ENCODE measurements at places on chromosomes 12 and 14.

DNA sequence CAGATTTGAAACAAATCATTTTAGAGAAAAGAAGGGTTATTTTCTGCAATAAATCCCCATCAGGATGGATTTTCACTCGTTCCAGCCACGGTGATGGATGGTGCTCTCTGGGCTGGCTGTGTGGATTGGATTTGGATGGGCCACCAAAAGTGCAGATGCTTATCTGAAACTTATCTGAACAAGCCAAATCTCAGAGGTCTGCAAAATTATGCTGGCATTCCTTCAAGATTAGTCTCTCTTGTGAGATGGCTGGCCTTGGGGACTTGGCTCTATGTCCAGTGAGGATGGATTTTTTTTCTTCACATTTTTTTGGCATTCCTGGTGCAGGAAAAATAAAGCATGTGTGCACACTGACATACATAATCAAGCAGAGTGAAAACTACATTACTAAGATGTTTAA is 341.9 kb downstream of the GXYLT1 start:
- DNase-seq: no peak

DNA sequence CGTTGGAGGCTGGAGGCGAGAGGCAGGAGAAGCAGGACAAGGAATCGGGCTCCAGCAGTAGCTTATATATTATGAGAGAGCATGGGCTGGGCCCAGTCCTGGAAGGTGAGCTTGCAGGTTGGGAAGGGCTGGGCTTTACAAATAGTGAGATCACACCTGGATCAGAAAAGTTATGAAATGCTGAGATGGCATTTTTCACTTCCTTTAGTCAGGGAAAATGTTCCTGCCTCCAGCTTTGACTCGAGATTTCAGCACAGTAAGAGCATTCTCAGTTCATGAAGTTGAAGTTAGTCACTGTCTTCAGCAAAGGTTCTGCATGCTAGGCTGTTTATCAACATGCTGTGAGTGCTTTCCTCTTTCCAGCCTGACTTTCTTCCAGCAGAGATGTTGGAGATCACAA is at the start of gene KRT6C:
KRT6C (minus strand) TSS at position 38 of the 400 bp plus-strand sequence. CDS start 68 bp downstream, outside the sequence.
- no peak for DNase-seq

DNA sequence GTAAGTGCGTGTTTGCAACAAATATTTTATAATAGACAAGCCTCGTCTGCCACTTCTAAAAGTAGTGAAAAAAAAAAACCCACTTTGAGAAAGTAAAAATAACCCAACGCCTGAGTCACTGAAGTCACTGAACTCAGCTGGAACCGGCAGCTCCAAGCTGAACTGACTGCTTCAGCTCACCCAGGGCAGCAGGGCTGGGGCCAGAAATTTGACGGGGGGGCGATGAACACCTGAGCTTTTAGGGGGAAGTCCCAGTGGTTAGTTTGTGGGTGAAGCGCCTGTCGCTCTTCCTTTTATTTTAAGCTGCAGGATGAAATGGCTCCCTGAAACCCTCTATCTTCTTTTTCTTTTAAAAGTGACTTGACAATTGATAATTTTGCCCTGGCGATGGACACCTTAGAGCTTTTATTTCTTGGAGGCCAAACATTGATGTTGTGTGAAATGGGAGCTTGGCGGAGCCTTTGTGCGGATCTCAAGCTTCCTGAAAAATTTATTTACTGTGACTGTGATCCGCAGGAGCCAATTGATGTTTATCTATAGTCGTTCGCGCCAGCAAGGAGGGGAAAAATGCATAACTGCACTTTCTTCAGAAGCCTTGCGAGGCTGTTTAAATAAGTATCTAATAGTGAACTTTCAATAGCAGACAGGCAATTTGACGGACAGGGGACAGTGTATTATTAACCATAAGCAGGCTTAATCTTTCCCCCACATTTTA is 173.2 kb upstream of the MYL2 start:
- no peak for DNase-seq

DNA sequence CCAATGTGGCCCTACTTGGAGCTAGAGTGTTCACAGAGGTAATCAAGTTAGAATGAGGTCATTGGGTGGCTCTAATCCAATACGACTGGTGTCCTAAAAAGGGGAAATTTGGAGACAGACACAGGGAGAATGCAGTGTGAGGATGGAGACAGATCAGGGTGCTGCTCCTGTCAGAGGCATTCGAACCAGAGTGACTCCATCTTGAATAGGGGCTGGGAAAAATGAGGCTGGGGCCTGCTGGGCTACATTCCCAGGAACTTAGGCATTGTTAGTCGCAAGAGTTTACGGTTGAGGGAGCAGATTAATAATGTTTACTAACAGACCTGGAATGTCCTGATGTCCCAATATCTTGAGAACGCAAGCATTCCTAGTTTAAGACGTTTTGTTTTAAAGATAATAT is 20.2 kb downstream of the TNFAIP2 start:
- DNase-seq: peak; percentile 35

DNA sequence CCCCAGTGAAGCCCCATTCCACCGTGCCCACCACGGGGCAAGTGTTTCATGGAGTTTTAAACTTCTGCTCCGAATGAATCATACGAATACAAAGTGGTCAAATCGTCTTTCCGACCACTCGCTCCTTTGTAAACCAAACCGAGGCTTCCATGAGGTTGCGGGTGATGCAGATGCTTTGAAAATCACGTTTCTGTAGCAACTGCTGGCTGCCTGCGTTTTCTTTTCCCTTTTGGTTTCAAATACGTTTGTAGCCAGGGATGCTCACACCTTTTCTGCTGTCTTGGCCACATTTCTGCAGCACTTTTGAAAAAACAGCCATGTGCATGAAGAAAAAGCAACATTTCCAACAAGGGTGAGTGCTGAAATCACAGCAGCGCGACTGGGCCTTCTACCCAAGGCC is 33.7 kb downstream of the RFLNA start:
- DNase-seq: no peak

DNA sequence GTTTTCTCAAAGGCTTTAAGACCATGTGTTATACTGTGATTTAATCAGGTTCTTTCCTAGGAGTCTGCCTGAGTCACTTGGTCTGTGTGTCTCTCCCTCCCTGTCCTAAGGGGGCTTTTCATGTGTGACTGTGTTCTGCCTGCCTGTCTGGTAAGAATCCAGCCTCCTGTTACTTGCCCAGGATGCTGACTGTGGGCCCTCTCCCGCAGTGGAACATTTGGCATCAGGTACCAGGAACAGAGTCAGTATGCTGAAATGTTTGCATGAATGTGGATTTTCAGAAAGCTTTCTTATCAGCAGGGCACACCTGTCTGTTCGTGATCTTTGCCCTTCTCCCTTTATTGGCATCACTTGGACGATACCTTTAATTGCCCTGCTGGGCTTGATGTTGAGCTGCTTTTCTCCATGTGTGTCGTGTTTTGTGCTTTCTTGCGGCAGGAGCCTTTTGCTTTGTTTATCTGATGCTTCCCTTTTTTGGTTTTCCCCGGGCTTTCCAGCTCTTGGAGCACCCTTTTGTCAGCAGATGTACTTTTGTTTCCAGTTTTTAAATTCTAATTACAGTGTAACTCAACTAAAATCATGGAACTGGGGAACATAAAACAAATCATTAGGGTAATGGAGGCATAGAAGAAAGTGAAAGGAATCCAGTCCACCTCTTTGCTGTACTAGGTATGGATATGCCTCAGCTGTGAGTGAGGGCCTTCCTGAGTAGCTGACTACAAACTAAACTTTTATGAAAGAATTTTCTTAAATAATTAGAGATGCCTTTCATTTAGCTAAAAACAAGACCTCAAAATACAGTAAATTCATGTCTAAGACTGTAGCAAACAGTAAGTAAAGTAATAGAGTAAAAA is 72.5 kb downstream of the TRAF3 start:
- DNase-seq: no peak

DNA sequence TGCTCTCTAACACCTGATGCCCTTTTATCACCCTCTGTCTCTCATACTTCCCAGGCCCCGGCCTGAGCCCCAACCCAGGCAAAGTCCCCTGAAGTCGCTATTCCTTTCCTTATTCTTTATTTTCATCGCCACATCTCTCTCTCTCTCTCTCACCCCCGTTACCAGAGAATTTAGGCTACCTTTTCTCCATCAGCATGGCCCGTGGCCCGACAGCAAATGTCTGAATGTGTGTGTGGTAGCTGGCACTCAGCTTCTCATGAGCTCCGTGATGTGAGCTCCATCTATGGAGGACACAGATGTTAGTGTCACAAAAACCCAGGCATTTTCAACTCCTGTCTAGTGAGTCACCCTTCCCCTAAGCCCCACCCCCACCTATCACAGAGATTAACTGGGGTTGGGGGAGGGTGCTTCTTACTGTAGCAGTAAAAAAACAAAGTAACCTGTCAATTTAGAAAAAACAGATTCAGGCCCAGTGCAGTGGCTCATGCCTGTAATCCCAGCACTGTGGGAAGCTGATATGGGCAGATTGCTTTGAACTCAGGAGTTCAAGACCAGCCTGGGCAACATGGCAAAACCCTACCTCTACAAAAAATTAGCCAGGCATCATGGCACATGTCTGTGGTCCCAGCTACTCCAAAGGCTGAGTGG is 53.8 kb downstream of the VCPKMT start:
- peak; percentile 61 for DNase-seq

DNA sequence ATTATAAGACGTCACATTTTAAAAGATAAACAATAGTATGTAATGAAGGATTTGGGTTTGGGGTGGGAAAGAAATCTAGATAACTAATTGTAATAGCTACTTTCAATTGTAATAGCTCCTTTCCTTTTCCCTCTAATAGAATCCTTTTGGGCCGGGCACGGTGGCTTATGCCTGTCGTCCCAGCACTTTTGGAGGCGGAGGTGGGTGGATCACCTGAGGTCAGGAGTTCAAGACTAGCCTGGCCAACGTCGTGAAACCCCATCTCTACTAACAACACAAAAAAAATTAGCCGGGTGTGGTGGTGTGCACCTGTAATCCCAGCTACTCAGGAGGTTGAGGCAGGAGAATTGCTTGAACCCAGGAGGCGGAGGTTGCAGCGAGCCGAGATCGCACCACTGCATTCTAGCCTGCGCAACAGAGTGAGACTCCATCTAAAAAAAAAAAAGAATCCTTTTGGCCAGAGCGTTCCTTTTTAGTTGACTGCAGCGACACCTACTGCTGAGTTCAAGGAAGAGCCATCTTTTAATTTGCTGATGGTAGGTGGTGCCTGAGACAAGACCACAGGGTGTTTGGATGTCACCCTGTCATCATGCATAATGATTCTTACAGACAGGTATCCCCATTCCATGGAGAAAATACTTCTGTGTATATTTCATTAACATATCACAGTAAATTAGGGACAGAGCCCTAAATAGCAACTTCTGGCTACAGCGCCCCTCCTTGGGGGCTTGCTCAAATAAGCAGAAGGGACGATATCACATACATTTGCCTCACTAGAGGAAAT is 79.5 kb downstream of the ARMH4 start:
- peak; percentile 50 for DNase-seq

DNA sequence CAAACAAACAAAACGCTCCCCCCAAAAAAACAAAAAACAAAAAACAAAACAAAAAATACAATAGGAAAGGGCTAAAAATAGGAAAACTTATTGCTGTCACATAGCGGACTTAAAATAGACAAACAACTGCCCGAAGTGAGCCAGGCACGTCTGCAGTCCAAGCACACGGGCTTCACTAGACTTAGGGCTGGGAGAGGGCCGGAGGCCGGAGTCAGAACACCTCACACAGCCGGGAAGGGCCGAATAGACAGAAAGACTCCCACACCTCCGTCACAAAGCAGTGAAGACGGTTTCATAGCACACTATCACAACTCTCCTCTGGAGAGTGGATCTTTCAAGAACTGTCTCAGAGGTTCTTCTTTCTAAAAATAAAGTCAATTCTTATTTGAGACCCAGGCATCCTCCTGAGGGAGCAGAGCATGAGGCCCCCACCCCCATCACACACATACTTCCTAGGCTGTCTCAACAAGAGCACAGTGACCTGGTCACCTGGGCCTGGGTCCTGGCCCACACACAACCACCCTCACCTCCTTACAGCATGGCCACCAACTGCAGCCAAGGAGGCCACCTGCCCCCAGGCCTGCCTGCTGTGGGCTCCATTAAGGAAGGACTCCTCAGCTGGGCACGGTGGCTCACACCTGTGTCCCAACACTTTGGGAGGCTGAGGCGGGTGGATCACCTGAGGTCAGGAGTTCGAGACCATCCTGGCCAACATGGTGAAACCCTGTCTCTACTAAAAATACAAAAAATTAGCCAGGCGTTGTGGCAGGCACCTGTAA is 6.7 kb downstream of the BAG5 start:
- no peak for DNase-seq

DNA sequence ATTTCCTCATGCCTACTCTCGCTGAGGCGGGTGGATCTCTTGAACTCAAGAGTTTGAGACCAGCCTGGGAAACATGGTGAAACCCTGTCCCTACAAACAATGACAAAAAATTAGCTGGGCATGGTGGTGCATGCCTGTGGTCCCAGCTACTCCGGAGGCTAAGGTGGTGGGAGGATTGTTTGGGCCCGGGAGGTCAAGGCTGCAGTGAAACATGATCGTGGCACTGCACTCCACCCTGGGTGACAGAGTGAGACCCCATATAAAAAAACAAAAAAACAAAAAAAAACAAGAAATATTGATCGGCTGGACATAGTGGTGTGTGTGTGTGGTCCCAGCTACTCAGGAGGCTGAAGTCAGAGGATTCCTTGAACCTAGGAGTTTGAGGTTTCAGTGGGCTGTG is 9.2 kb downstream of the MOAP1 start:
- no peak for DNase-seq

- DNase-seq: no peak
Measured at GRCh38 chr12:106227641-106228319, 20.0 kb downstream of the CKAP4 start.

DNA sequence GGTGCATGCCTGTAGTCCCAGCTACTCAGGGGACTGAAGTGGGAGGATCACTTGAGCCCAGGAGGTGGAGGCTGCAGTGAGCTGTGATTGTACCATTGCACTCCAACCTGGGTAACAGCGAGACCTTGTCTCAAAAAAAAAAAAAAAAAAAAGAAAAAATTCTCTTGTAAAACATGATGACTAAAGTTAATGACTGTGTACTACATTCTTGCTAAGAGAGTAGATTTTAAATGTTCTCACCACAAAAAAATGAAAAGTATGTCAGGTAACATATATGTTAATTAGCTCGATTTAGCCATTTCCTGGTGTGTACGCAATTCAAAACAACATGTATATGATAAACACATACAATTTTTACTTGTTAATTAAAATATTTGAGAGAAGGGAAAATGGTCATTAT is 480.7 kb upstream of the RGS6 start:
- DNase-seq: no peak

DNA sequence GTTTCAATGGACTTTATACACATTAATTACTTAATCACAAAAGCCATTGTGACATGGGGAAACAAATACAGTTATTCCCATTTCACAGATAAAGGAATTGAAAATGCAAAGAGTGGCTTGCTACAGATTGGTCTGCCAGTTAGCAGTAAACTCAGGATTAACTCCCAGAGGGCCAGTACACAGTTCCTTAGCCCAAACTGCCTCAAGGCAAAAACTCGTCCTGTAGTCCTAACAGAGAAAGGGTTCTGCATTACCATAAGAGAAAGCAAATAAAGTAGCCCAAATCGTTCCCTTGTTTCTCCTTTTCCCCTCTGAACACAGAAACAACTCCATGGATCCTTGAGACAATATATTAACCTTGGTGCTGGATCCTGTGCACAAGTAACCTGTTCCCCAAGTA is 274.4 kb downstream of the LRIG3 start:
- DNase-seq: no peak
